ENCODE measurements at places on chromosomes 13 and 19.

DNA sequence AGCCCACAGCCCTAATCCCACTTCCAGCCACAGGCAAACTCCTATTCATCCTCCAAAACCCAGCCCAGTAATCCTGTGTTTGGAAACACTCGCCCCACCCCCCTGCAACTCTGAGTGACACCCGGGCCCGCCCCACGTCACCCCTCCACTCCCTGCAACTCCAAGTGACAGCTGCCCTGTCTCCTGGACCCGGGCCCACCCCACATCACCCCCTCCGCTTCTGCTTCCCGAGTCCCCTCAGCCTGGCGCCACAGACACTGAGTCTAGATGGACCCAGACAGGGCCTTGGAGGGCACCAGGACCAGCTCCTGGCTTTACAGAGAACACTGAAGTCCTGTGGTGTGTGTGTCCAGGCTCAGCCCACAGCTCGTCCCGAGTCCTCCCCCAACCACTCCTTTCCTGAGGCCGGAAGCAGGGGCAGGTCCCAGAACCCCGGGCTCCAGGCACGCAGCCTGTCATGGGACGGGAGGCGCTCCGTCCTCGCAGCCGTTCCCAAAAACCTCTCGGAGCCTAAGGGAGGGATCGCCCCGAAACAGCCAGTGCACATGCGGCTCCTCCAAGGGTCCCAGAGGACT, 7.7 kb downstream of the REXO1 start:
- peak; percentile 30 for DNase-seq

GRCh38 chr13:19088416-19088815, 93.2 kb downstream of the TUBA3C start:
- DNase-seq = no peak

DNA sequence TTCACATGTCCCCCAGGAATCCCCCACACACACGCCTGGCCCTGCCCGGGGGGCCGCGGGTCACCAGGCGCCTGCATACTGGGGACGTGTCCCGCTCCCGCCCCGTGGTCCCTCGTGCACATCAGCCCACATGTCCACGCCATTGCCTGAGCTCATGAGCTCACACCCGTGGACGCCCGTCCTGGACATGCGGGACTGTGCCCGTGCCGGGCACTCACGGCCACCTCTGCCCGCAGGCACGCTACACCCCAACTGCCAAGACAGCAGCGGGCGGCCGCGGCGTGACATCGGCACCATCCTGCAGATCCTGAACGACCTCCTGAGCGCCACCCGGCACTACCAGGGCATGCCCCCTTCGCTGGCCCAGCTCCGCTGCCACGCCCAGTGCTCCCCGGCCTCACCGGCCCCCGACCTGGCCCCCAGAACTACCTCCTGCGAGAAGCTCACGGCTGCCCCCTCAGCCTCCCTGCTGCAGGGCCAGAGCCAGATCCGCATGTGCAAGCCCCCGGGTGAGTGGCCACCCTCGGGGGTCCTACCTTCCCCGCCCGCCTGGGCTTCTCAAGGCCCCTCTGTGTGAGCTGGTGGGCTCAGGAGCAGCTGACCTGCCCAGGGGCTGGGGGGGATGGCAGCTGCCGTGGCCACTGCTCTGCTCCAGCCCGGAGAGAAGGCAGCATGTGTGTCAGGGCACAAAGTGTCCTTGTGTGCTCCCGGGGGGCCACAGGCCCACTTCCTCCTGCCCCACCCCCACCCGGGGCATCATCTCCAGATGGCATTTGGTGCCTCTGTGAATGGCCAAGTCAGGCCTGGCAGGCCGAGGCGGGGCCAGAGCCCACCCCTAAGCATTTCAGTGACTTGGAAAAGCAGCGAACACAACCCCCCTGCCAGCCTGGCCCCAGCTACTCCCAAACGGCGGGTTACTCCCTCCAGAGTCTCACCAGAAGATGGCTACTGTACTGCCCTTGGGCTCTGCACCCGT, 7.1 kb downstream of the MIDN start:
- DNase-seq = no peak

DNA sequence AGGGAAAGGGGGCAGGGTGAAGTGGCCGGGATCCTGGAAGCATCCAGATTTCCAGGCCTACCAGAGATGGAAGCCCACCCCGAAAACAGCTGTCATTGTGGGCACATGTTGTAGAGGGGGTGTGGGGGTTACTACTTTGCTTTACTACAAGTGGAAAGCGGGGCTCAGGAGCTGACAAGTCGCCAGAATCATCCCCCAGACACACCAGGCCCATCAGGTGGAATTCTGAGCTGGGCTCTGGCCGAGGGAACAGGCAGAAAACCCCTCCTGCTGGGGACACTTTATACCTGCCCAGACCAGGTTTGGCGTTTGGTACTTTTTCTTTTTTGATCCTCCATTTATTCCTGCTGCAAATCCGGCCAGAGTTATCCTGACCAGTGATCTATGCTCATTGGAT, 3.8 kb downstream of the CDX2 start:
- no peak for DNase-seq

DNA sequence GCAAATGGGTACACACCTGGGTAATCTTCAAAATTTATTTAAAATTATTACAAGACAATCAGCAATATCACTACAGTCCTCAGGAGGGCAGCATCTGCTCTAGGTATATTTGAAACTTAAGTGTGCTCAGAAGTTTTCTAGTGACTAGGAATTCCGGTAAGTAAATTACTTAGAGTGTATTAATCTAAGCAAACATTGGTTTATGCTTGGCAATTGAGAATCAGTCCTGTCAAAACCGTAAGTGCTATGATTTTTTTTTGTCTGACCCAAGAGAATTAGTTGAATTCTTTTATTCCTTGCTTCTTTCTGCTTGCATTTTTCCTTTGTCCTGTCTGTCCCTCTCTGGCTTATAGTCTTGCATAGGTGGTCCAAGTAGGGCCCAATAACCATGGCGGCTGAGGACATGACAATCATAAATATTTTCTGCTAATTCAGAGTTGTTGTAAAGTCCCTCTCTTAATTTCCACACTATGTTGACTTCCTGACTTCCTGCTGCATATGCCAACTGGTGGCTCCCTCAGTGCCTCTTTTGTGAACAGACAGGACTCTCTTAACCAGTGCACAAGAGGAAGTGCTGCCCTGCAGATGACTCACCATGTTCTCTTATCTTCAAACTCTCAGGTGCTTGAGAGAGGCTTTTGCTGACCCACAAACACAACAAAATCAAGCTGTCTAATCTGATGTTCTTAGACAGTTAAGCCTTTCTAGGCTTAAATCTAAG, 82.2 kb downstream of the SLAIN1 start:
- peak; percentile 88 for DNase-seq

DNA sequence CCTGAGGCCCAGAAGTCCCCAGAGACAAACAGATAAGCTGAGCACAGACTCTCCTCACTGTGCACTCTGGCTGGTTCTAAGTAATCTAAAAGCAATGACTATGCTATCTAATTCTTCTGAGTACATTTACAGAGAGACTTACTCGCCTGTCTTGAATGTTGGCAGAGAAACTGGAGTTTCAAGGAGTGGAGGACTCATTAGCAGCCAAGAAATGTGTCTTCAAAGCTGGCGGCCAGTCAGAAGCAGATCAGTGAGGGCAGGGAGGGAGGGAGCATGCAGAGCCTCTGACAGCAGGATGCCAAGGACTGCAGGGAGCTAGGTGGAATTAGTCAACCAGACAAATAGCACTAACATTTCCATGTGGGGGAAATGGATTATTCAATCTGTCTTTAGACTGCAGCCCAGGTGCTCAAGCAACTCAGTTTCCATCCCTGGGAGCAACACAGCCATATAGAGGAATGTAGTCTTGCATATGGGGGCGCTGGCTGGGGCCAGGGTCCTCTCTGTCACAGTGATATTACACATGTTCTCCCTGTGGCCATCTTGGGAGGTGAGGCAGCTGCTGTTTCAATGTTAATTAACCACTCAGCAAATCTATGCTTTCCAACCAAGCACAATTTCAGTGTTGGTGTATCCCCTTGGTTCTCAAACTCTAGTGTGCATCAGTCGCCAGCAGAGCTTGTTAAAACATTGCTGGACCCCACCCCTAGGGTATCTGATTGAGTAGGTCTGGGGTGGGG, 97.9 kb downstream of the CCNA1 start:
- peak; percentile 74 for DNase-seq

DNA sequence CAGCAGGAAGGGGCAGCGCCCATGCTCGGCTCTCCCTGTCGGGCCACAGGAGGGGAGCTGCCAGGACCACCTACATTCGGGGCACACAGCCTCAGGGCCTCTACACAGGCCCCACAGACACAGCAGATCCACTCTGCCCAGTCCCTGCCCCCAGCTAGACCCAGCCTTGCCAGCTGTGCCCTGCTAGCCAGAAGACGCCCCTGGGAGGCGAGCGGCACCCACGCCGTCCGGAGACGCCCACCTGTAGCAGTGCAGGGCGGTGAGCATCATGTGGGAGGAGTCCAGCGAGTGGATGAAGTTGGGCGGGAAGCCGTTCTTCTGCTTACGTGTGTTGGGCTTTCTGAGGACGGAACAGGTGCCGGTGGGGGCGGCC, 15.1 kb downstream of the POLRMT start:
- DNase-seq = no peak

- DNase-seq = no peak
These were observed 203.0 kb downstream of the KLF5 start for GRCh38 chr13:73261739-73262216.

GRCh38 chr19:1672038-1672768, 19.8 kb upstream of the TCF3 start:
- DNase-seq = peak; percentile 56

DNA sequence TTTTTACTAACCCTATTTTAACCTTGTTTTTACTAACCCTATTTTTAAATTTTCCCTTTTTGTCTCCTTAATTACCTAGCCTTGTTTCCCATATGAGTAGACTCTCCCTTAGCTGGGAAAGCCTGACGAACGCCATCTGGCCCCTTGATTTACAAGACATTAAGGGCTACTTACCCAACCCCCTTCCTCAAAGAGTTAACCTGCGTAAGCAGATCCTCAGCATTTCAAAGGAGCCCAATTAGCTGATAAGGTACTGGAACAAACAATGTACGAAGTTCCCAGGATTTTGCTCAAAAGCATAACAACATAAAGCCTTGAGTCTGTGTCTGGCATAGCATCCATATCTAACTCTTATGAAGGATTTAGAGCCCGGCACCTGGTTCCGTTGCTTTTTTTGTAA, 4.7 kb upstream of the MVB12A start:
- no peak for DNase-seq

GRCh38 chr13:71979616-71980015, 112.6 kb upstream of the DACH1 start:
- DNase-seq = peak; percentile 25

DNA sequence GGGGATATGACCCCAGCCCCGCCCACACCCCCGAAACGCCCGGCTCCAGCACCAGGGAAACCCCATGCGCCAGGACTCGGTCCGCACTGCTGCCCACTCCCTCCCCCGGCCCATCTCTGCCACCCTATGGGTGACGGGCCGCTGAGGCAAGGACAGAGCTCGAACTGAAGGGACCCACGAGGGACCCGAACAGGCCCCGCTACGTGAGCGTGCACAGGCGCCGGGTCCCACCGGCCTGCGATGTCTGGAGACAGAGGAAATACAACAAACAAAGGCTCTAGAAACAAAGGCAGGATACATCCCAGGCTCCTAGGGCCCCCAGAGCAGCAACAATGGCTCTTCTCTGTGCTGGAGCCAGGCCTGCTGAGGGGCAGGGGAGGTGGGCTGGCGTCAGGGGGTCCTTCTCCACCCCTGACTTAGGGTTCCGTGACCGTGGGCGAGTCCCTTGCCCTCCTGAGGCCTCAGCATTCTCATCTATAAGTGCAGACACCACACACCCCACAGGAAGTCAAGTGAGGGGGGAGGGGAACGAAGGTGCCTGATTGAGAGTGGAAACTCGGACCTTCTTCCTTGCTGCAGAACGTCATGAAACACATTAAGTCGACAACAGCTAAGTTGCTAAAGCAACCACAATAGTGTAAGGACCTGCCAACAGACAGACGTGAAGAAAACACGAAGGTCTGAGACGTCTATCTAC, 3.1 kb downstream of the ABHD17A start:
- no peak for DNase-seq

DNA sequence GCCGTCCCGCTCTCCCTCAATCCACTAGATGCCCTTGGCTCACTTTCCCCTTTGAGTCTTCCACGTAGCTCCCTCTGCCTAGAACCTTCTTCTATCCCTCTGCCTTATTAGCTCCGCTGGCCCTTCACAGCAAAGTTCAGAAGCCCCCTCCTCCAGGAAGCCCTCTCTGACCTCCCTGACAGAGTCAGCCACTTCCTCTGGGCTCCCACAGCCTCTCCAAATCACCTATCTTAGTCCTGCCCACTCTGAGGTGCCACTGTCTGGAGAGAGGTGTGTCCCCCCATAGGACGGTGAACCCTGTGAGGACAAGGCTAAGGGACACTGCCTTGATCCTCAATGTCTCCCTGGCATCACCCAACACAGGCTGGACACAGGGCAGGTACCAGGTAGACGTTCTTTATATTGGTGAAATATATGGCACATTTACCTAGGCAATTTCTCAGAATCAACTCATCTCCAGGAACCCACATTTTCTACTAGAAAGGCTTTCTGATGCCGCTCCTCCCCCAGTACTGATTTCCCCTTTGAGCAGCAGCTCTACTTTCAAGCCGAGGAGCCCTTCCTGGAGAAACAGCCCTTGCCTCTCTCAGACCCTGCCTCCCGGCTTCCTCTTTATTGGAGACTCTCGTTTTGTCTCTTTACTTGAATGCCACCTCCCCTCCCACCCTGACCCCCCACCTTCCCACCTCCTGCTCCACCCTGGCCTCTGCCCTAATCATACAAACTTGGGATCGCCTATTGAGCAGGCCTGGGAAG, 3.4 kb upstream of the TGFB1 start:
- DNase-seq = no peak

DNA sequence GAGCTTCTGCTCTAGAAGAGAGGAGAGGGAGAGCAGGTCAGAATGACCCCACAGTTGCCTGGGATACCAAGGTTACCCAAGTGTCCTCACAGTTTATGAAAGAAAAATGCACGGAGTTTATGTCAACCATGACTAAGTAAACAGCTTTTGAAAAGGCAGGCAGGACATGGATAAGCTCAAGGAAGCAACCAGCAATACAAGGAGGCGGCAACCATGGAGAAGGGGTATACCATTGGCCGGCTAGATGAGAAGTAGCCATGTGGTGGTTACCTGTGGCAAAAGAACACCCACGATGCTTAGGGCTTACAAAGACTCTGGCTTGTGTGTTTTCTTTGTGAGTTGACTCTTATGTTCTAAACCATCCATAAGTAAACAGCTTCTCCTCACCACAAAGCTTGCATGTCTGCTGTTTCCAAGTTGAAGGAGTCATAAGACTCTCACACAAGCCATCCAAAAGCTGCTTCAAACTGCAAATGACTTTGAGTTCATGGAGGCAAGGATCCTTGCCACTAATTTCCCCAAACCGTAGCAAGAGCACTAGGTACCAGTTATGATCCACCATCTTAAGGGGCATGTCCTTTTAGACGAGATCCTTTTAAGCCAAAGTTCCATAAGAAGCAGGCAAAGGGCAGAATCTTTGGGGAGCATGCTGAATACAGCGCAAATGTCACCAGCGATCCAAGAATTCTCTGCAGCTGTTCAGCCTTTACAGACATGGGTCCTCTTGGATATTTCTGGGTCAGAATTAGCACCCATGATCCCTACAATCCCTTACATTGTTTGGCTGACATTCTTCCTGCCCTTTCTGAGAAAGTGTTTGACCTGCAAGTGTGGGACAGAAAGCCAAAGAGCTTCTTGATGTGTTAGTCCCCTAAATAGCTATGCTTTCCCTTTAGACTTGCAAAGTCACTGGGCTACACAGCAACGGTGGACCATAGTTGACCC, 74.8 kb upstream of the IPO5 start:
- DNase-seq = peak; percentile 27
